ENCODE measurements at places on chromosomes 2 and 18.

DNA sequence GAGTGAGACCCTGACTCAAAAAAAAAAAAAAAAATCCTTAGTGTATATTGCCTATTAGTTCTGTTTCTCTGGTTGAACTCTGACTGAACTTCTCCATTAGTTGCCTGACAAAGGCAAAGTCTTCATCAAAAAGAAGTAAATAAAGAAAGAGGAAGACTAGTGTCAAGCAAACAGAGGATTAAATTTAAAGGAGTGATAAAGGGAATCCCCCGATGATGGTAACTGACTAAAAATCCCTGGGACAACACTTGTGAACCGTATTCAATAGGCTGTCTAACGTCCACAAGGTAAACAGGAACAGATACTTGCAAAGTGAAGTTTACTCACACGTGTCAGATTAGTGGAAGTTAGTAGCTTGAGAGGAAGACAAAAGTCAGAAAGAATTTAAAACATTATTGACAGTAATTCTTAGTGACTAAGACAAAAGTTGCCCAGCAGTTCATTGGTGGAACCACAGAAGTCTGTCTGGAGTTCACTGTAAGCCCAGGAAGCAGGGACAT lies 26.2 kb upstream of the SPOPL start:
- DNase-seq, result no peak

- DNase-seq, result no peak
Observed at GRCh38 chr2:163397451-163397850, 338.4 kb downstream of the FIGN start.

- DNase-seq, result no peak
Observed at GRCh38 chr2:180669016-180669415, 311.4 kb upstream of the UBE2E3 start.

- peak; percentile 13 for DNase-seq
Observed at GRCh38 chr2:238243496-238244076, 3.7 kb upstream of the HES6 start.

DNA sequence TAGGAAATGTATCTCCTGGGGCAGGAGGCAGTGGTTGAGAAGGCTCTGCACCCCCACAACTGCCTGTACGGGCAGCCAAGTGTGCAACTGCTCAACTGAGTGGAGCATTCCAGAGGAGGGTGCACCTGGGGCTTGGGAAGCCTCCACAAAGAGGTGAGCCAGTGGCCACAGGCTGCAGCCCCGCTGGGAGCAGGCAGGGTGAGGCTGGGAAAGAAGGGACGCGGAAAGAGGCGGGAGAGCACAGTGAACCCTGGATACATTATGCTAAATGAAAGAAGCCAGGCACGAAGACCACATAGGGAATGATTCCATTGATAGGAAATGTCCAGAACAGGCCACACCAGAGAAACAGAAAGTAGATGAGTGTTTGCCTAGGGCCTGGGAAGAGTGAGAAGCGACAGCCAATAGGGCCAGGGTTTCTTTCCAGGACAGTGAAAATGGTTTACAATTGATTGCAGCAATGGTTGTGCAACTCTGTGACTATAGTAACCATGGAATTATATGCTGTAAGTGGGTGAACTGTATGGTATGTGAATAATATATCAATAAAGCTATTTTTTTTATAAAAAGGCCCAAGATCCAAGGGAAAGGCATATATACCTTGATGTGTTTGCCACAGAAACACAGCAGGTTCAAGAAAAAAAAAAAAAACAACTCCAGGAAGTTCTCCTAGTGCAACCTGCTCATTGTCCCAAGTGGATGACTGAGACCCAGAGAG lies 82.4 kb downstream of the DDX1 start:
- no peak for DNase-seq

DNA sequence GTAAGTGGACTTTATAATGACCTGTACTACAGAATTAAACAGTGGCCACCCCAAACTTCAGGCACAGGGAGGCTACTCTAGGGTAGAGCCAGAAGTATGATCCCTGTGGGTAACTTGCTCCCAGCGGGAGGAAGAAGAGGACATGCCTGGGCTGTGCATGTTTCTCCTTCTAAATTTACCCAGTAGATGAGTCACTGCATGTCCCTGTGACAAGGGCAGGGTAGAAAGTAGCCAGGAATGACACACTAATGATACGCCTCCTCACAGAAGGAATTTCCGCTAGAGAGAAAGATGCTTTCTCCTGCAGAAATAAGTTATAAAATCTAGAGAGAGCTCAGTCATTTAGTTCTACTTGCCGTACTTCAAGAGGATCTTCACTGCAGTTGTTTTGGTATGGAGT lies 7.5 kb downstream of the ACYP2 start:
- no peak for DNase-seq

GRCh38 chr2:207256476-207257207 lies 90.9 kb upstream of the KLF7 start:
- DNase-seq, result no peak

DNA sequence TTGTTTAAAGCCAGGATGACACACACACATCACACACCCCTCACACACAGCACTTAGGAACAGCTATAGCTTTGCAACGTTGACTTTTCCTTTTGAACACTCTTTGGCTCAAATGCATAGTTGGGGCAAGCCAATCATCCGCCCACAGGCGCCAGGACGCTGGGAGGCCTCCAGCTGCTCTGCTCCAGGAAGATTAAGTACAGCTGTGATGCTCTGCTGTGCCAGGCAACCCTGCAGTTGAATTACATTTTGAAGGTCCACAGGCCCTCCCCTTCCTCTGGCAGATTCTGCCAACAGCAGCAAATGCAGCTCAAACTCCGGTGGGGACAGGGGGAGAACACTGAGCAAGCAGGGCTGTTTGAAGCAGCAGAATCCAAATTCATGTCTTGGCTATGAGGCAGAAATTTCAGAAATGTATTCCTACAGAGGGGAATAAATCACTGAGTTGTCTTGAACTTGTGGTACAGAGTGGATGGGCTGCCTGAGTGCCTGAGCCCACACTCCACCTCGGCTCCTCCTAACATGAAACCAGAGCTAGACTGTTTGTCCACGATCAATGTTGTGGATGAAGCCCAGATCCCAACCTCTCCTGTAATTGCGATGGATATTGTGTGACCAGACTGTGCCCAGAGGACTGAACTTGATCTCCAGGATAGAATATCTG lies 86.5 kb upstream of the PPP1CB start:
- no peak for DNase-seq

- DNase-seq, result no peak
Observed at GRCh38 chr2:172404824-172405223, 22.6 kb upstream of the ITGA6 start.

- DNase-seq, result no peak
Observed at GRCh38 chr2:96895032-96895745, 25.3 kb upstream of the SEMA4C start.
